ENCODE measurements at places on chromosomes 12 and 14. TPM values are rescaled to one million over a fixed set of nuclear protein-coding genes. Genes with fewer than 3 reads are reported as not detected.

MMP19 gene
- total RNA-seq, result 1.5 TPM

SCARB1 gene
- total RNA-seq, result 38.0 TPM

TMTC2 gene
- 0.57 TPM for total RNA-seq

ANO2 gene
- total RNA-seq, result 0.86 TPM

KRT8 gene
- 38.8 TPM for total RNA-seq

SERPINA6 gene
- total RNA-seq, result 0.05 TPM

TIGAR gene
- total RNA-seq, result 18.1 TPM

FAM181A gene
- total RNA-seq, result not detected

ADAM21 gene
- total RNA-seq, result 0.49 TPM

CDK2 gene
- total RNA-seq, result 148 TPM

BDKRB2 gene
- 3.8 TPM for total RNA-seq

GZMB gene
- not detected for total RNA-seq

ZBTB42 gene
- 4.1 TPM for total RNA-seq

TAPBPL gene
- total RNA-seq, result 5.4 TPM

EFS gene
- total RNA-seq, result 0.12 TPM

SLC39A5 gene
- not detected for total RNA-seq

ADGRD1 gene
- total RNA-seq, result not detected

TAS2R7 gene
- not detected for total RNA-seq

ABHD12B gene
- total RNA-seq, result not detected

LRRC74A gene
- total RNA-seq, result not detected

STAB2 gene
- total RNA-seq, result not detected

Data from M059J (cell line).